ENCODE measurements at places on chromosomes 4 and X. TPM values are rescaled to one million over a fixed set of nuclear protein-coding genes. Genes with fewer than 3 reads are reported as not detected.

MRPL1 gene
- total RNA-seq, result 28.4 TPM

YIPF6 gene
- total RNA-seq, result 24.1 TPM

MRFAP1L1 gene
- 53.3 TPM for total RNA-seq

AMOT gene
- 4.8 TPM for total RNA-seq

SLC34A2 gene
- not detected for total RNA-seq

HSFX4 gene
- total RNA-seq, result not detected

AMBN gene
- not detected for total RNA-seq

S100P gene
- 0.07 TPM for total RNA-seq

GIMD1 gene
- total RNA-seq, result not detected
